ENCODE measurements at places on chromosomes 7 and 10.

GRCh38 chr7:2856388-2857169 lies 12.5 kb upstream of the GNA12 start:
- no peak for DNase-seq

DNA sequence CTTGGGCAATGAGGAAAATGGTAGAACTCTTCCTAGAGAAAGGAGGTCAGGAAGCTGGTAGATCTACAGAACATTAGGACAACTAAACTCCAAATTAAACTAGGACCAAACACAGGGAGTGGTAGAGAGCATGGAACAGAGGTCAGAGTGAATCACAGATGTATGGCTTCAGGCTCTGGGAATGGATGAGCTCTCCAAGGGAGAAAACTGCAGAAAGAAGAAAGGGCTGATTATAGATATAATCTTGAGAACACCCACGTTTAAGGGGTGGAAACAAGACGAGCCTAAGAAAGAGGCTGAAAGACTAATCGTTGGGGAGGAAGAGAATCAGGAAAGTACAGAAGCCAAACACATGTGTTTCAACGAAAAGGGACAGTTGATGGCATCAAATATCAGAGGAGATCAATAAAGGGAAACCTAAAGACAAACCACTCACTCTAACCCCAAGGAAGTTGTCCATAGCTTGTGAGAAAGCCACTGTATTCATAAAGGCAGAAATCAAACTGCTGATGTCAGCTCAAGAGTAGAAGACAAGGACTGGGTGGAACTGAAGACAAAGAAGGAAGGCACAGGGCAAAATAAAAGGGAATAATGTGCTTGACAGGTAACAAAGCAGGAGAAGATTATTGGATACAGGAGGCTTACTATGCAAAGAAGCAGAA lies 41.4 kb downstream of the NUDCD3 start:
- no peak for DNase-seq

DNA sequence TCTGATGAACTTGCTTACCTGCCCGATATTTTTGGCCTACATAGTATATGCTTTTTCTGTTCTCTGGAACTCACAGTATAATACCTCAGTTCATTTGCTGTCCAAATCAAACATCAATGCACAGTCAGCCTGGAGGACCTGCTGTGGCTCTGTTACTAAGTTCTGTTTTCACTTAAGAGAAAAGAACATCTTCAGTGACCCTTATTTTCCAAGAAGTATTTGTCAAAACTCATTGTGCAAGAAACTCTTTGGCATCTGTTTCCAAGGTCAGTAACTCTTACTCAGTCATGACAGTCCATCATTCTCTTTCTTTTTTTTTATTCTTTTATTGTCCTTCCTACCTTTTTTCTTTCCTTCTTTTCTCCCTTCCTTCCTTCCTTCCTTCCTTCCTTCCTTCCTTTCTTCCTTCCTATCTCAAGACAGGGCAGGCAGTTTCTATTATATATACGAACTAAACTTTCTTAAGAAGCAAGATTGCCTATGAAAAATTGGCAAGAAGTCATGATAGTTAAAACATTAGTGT lies 37.8 kb upstream of the SEM1 start:
- DNase-seq: no peak

DNA sequence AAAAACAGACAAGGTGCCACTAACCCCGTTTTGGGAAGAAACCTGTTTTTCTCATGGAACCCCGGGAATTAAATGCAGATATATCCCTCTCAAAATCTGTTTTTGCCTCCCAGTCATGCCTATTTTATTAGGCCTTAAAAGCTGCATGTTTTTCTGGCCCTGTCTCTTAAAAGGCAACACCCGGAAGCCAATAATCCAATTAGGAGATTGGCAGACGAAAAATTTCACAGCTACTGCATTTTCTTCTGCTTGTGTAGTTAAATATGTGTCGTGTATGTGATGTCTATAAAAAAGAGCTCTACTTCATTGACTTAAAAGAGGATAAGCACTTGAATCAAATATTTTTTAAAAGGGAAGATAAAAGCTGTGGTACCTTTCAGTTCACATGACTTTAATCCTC lies 31.9 kb upstream of the OPTN start:
- DNase-seq: no peak

- no peak for DNase-seq
Observed at GRCh38 chr10:62934258-62934657, 118.1 kb upstream of the EGR2 start.

GRCh38 chr10:102394801-102395399 lies 605 bp upstream of the NFKB2 start:
- DNase-seq: peak; percentile 65

- DNase-seq: no peak
Observed at GRCh38 chr10:24886290-24886680, 66.1 kb downstream of the PRTFDC1 start.

DNA sequence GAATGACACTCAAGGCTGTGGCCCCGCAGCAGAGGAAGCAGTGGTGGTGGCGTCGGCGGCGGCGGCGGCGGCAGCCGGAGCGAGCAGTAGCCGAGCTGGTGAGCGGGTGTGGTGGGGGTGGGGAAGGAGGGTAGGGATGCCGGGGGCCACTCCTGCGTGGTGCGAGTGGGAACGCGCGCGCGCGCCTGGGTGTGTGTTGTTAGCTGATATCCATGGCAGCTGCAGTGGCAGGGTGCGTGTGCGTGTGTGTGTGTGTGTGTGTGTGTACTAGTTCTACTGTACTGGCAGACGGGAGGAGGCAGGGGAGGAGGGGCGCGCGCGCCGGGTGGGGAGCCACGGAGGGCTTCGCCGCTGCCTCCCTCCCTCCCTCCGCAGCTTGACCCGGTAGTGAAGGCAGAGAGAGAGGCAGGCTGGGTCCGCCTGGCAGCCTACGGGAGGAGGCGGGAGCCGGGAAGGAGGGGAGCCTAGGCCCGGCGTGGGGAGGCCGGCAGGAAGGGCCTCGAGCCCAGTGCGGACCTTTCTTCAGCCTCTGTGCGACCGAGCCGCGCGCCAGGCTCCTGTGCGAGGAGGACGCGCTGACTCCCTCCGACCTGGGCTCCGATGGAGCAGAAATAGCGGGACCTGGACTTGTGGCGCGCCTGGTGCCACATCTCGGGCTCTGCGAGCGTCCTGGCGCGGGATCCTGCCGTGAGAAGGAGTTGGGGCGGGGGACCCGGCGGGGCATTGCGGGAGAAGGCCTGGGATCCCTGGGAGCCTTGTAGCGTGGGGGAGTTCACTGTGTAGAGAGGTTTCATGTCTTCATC lies at the start of gene MAGI2:
MAGI2 (minus strand) TSS at position 110 of the 803 bp plus-strand sequence. CDS start 347 bp downstream, outside the sequence.
- DNase-seq: no peak

DNA sequence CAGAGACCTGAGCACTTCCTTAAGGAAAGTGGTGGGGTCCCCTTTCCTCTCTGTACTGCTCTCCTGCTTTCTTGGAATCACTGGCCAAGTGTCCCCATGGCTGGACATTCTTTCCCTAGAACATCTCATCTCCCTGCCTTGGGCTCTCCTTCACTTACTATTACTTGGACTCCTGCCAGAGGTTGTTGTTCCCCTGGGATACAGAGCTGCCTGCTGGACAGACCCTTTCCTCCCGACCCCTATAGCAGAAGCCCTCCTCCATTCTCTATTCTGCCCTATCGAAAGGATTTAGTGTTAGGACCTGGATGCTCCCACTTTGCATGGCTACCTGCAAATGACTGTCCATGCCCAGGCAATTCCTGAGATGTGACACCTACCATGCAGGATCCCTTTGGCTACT lies 164.3 kb upstream of the PODXL start:
- no peak for DNase-seq

DNA sequence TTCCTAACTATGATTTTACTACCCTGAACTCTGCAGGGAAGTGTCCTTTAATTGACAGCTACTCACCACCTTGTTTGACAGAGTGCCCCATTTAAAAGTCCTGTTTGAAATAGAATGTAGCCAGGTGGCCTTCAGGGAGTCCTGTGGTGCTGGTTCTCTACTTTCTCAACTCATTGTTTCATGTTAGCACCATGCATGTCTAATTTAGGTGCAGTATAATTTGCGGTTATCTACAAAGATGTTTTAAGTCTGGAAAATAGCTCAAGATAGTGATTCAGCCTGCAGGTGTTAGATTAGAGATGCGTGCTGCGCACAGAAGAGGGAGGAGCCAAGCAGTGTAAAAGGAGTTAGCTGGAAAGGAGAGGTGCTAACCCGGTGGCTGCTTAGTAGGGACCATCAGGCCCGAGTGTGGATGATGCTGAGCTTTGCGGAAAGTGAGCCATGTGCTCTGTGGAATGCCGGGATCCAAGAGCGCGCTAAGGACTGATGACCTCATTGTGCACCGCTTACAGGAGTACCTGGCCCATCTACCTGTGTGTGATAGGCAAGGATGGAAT lies 1.2 kb downstream of the CCM2 start:
- peak; percentile 72 for DNase-seq

DNA sequence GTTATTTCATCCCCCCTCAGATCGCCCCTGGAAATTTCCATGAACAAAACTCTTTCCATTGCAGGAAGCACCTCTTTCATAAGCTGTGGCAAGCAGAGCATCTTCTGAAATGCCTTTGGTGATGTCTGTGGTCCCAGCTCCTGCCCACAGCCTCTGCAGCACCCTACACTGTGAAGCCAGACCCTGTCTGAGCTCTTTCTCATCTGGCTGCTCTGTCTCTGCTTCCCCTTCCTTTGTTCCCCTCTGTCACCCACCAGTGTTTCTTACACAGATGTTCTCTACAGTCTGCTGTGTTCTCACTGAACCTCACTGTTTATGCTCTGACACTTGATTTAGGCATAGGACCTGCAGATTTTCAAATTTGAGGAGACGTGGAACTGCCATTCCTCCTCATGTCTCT lies 1.9 kb upstream of the TAS2R39 start:
- DNase-seq: no peak

- DNase-seq: no peak
Observed at GRCh38 chr10:97820096-97820704, 29.4 kb upstream of the GOLGA7B start.

GRCh38 chr7:28228396-28228795 lies 47.8 kb upstream of the JAZF1 start:
- no peak for DNase-seq

DNA sequence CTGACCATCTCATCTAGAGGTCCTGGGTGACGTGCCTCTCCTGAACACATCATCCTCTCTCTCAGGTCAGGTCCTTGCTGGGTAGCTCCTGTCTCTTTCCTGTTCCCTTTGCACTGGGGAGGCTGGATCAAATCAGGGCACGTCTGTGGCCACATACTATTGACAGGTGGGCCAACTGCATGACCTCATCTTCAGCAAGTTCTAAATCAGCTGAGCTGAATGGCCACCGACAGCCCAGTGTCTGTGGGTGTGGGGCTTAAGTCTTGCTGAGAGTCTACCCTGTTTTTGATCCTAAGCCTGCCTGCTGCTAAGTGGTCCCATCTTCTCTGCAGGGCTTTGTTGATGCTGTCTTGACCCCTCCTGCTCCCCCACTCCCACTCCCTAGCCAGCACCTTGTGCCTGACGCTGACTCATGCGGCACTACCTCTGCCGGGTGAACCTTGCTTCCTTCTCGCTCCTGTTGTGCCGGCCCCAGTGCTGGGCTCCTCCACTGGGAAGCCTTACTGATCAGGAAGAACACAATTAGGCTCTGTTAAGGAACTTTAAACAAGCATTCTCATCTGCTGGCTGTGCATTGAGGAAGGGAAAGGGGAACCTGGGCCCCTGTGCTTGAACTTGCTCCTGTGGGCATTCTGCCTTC lies 440.4 kb downstream of the PLXNA4 start:
- DNase-seq: no peak

DNA sequence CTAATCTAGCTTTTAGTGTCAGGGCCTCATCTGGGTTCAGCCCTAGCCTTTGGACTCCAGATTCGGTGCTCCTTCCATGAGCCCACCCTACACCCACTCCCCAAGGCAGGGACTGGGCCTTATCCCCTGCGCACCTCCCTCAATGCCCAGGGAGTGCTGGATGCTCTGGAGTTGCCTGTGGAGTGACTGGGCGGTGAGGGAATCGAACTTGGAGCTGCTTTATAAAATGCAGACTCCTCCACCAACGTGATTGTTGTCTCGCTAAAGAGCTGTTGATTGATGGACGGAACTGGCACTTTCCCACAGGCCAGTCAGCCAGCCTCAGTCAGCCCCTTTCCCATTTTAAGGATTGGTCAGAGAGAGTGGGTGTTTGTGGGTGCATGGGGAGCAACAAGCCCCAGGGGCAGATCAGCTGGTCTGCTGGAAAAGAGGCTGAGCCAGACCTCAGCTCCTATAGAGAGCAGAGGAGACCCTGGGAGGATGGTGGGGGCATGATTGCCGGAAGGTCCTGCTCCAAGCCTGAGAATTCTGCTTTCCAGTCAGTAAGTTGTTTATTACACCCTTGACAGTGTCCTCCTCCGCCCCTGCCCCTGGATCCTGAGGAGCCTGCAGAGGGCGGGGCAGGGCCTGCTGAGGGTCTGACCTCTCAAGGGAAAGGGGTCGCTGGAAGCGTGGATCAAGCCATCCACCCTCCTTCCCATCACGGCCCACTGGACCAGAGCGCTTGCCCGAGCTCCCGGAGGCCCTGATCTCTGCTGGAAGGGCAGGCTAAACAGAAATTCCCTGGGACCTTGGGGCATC lies 16.7 kb downstream of the UNC5B start:
- DNase-seq: no peak

GRCh38 chr7:66638309-66639099 lies 9.8 kb downstream of the KCTD7 start:
- DNase-seq: no peak

GRCh38 chr7:1352656-1353271 lies 106.5 kb downstream of the MICALL2 start:
- no peak for DNase-seq

- DNase-seq: no peak
Observed at GRCh38 chr7:54989453-54990225, 29.2 kb upstream of the EGFR start.

GRCh38 chr10:29424017-29424416 lies 135.1 kb downstream of the LYZL1 start:
- DNase-seq: no peak

DNA sequence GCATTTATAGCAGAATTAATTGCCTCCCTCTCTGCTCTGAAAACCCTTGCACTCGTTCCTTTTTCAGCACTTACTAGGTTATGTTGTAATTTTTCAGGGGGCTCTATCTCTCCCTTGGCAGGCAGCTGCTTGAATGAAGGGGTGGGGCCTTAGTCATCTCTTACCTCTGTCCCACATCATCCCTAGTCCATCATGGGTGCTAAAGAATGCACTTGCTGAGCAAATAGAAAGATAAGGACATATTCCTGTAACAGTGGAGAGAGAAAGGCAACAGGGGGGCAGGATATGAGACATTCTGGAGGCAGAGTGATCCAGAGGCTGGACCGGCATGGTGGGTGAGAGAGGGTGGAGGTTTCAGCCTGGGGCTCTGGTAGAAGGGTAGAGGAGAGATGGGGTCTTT lies 60.0 kb downstream of the MINDY4 start:
- no peak for DNase-seq

DNA sequence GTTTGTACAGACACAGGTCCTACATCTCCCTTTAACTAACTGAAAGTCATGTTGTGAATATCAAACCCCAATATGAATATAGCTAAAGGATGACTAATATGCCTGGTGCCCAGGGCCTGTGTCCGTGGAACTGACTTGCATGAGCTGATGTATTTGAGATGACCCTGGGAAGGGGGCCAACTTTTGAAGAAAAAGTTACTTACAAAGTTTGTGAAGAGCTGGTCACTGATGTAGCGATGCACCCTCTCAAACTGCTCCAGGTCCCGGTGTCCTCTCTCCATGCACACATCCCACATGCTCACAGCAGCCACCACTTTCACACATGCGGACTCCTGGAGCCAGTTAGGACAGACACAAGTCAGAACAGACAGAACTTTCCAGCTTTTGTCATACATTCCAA lies 106.2 kb downstream of the ABCC2 start:
- no peak for DNase-seq

GRCh38 chr7:46681865-46682503 lies 760.9 kb upstream of the IGFBP3 start:
- no peak for DNase-seq

- DNase-seq: no peak
Observed at GRCh38 chr7:7304705-7305450, 122.5 kb downstream of the C1GALT1 start.

All from activated naive CD4-positive, alpha-beta T cell treated with Interleukin-2 at 50 U/mL for 16 hours (primary cell).